Activated CD4-positive, alpha-beta T cell treated with anti-CD3 and anti-CD28 coated beads for 24 hours (primary cell): ENCODE measurements at places on chromosomes 13 and 19.

- DNase-seq = no peak
These were observed 112.6 kb downstream of the KCTD12 start for GRCh38 chr13:76773448-76774094.

DNA sequence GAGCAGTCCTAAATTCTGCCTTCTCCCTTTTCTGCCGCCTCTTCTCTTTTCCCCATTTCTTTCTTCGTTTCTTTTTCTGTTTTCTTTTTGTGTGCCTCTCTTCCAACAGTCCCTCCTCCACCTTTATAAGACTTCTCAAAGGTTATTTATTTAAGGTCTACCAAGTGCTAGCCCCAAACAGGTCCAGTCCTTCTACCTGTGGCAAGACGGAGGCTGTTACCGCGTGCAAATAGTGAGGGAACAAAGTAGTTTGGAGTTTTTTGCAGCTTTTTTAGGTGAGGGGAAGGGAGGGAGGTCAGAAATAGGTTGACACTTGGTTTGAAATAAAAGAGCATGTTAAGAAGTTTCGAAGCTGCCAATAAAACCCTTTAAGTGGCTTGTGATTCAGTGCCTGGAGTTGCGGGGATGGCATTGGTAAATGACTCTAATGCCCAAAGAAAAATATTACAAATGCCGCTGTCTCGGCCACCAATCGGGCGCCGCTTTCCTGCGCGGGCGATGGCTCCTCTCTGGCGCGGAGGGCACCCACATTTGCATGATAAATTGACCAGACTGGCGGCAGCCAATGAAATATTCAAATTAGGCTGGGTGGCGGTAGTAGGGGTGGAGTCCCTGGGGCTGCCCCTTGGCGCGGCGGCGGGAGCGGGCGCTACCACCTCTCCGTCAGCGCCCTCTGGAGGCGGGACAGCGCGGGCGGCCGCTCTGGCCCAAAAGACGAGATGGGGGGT is 7.5 kb upstream of the TSHZ3 start:
- DNase-seq = peak; percentile 51

GRCh38 chr13:50119591-50119990 is 104.3 kb downstream of the KCNRG start:
- DNase-seq = no peak

DNA sequence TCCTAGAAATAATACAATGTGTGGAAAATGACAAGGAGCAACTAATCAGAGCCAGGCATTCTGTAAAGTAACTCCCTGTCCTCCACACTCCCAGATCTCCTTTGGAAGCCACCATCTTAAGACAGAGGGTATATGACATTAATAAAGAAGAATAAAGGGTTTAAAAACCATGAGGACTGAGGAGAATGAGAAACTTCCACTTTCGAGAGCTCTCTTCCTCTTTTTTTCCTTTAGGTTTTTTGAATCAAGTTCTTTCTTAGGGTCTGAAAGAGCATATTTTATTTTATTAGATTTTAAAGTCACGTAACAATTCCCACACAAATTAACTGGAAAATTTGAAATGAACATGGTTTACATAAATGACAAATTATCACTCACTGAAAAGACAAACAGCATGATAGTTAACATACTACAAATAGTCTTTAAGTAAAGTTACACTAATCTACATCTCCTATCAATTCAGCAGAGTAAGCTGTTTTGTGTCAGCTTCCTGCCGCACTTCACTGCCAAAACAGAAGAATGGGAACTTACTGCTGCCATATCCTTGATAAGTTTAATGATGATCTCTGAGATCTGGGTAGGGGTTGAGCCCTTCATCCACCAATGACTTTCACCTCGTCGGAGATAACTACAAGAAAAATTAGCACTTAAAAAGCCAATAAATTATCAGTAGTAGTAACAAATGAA is 38.6 kb upstream of the FBXL3 start:
- DNase-seq = no peak

GRCh38 chr13:78145276-78145675 is 226.6 kb upstream of the EDNRB start:
- no peak for DNase-seq

GRCh38 chr19:56821209-56821608 is 19.3 kb downstream of the PEG3 start:
- no peak for DNase-seq
